ENCODE measurements at places on chromosomes 12 and 14.

DNA sequence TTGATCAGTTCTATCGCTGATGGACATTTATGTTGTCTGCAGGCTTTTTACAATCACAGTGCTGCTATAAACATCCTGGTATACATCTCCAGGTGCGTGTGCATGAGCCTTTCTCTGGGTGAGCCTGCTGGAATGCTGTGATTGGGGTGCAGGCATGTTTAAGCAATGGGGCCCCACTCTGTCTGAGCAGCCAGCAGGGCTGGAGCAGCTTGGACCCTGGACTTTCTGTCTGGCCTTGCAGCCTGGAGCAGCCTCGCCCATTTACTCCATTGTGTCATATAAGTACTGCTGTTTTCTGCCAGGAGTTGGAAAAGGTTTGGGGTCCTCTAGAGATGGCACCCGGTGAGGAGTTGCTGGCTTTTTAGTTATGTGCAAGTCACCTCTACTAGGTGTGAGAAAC, 199.0 kb downstream of the KIF26A start:
- DNase-seq = no peak

- no peak for DNase-seq
Observed at GRCh38 chr12:69447892-69448291, 22.3 kb upstream of the FRS2 start.

DNA sequence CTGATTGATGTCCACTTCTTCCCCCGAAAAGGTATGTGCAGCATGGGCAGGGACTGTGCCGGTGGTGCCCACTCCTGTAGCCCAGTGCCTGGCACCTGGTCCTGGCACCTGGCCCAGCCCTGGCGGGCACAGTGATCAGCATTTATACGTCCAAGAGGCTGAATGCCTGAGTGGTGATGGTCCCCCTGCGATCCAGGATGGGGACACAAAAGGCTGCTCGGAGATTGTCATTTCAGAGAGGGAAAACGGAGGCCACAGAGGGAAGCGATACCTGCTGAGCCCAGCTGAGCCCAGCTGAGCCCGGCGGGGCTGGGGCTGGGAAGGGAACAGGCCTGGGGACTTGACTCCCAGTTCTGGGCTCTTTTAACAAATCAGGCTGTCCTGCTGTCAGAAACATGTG, 55.8 kb downstream of the PRIMA1 start:
- no peak for DNase-seq

DNA sequence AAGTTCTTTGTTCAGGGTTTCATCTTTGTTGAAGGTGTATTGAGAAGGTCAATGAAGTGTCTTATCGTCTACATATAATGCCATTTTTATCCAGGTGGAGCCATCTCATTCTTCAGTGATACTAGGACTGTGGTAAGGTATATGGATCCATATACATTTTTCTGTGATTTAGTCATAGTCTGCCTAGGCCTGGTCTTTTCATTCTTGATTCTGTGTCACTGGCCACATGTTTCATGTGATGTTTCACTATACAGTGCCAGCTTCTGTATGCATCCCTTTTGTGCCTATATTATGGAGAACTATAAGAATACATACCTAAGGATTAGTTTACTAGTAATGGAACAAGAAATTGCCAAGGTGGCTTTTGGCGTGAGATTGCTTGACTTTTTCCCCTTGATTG, 40.5 kb downstream of the VEZT start:
- no peak for DNase-seq

DNA sequence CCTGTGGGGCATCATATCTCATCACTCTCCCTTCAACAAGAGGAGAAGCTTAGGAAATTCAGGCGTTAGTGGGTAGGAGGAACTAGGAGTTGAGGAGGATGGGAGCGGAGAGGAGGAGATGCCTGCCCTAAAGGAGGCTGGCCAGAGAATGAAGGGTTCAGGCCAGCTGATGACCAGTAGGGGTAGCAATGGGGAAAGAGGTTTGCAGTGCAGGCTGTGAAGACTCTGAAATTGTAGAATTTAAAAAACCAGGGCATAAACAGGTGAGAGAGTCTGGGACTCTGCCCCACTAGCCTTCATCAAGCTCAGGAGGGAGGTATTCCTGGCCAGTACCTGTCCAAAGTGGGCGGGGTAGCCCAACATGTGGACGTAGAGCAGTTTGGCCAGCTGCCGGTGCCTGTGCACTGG, 809 bp downstream of the AP1G2 start:
- no peak for DNase-seq

- no peak for DNase-seq
Observed at GRCh38 chr12:11133816-11134215, 628 bp downstream of the TAS2R30 start.

GRCh38 chr12:74922117-74922516, 287.5 kb downstream of the KCNC2 start:
- DNase-seq = no peak

DNA sequence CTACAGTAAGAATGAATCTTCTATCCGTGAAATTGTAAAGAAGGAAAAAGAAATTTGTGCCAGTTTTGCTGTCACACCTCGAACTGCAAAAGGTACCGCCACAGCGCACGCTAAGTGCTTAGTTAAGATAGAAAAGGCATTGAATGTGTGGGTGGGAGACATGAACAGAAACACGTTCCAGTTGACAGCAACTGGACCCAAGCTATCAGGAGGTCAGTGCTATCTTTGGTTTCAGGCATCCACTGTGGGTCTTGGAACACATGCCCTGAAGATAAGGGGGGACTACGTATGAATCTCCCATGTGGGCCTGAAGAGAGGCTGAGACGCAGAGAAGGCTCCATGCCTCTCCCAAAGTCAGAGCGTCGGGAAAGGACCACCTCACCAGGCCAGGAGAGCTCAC, 9.8 kb downstream of the IFFO1 start:
- no peak for DNase-seq

GRCh38 chr12:72574138-72574537, 302.0 kb downstream of the TRHDE start:
- DNase-seq = no peak

DNA sequence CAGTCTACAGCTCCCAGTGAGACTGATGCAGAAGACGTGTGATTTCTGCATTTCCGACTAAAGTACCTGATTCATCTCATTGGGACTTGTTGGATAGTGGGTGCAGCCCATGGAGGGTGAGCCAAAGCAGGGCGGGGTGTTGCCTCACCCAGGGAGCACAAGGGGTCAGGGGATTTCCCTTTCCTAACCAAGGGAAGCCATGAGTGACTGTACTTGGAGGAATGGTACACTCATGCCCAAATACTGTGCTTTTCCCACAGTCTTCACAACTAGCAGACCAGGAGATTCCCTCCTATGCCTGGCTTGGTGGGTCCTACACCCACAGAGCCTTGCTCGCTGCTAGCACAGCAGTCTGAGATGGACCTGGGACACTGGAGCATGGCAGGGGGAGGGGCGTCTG, 21.0 kb upstream of the ABCC9 start:
- DNase-seq = no peak
